ENCODE measurements at places on chromosomes 12 and 14.
A peak's percentile ranks its signal among the peaks of the same experiment; 100 is the strongest.

DNA sequence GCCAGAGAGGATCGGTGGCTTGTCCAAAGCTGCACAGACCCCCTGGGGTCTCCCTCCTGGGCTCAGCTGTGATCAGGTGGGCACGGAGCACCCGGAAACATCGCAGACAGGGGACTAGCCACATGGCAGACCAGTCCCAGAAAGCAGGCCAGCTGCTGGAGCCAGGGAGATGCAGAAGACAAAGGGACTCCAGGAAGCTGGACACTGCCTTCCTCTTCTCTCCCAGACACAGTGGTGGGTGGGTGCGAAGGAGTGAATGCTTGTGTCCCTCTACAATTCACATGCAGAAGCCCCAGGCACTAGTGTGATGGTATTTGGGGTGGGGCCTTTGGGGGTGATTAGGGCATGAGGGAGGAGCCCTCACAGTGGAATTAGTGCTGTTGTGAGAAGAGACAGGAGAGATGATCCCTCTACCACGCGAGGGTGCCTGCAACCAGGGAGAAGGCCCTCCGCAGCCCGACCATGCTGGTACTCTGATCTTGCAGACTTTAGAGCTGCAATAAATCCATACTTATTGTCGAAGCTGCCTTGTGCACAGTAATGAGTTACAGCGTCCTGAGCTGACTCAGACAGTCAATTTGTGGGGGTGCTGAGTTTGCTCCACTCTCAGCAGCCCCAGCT is 95.2 kb downstream of the CALM1 start:
- DNase-seq: no peak

DNA sequence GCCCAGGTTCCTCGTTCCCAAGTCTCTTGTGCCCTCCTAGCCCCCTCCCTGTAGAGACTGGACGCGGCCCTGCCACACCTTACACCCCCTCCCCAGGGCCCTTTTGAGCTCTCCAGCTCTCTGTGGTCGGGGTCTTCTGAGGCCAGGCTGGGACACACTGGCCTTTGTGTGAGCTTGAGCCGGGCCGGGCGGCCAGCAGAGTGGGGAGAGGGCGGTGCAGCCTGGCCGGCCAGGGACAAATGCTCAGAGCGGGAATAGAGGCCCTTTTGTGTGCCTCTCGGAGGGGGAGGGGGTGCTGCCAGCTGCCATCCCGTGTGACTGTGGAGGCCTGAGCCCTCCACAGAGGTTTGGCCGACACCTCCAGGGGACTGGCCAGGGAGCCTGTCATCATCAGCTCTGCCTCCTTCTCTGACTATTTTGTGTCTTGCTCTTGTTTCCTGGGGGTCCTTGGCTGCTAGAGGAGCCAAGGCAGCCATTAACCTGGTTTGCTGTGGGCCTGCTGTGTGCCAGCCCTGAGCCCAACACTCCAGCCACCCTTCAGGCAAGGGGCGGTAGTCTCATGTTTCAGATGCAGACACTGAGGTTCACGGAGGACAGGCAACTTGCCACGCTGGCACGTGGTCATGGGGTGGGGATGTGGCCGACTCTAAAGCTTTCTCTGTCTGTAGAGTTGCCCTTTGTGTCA is 13.6 kb downstream of the FAM222A start:
- no peak for DNase-seq

- no peak for DNase-seq
Observed at GRCh38 chr14:23349156-23349845, 3.4 kb downstream of the SLC22A17 start.

GRCh38 chr14:105473677-105474482 is 741 bp upstream of the CRIP2 start:
- peak; percentile 61 for DNase-seq

- DNase-seq: no peak
Observed at GRCh38 chr12:12249216-12250050, 17.4 kb downstream of the LRP6 start.

DNA sequence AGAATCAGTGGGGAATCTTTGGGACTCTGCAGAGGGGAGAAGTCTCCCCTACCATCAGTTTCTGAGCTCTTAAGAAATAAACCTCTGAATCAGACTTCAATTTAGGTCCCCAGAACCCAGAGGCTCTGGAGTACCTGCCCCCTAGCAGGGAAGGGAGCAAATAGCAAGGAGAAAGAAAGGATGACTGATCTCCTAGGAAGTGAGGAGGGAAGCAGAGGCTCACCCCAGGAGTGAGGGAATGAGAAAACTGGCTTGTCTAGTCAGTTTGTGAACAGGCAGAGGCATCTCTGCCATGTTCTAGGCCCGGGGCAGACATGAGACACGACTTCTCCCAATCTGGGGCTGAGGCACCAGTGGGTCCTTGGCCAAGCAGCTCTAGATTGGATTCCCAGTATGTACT is 24.3 kb upstream of the SMUG1 start:
- DNase-seq: no peak

GRCh38 chr14:90505531-90505930 is 108.7 kb downstream of the CALM1 start:
- no peak for DNase-seq

- DNase-seq: no peak
Observed at GRCh38 chr12:59149995-59150642, 229.8 kb upstream of the LRIG3 start.

- no peak for DNase-seq
Observed at GRCh38 chr12:132399092-132400010, 70.0 kb upstream of the GALNT9 start.

- no peak for DNase-seq
Observed at GRCh38 chr14:79598339-79598738, 613.0 kb downstream of the DIO2 start.

DNA sequence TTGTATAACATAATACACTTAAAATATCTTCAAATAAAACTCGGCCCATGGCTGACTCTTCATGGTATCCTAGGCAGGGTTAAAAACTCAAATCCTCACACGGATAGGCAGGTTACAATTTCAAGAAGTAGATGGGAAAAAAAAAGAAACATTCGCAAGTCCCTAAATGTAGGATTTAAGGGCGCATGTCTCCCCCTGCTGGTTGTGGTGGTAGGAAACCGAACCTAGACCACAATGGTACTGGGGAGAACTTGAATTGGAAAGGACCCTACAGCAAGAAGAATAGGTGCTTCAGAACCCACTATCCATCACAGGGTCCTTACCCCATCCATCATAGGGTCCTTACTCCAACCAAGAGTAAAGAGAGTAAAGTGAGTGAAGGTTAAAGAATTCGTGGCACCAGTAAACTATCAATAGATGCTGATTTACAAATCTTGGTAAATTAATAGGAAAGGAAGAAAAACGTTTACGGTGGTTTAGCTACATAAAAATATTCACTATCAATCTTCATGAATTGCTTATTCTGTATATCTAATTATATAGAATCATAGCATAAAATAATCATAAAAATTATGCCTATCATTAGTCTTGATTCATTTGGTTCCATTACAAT is 3.3 kb upstream of the CIPC start:
- peak; percentile 75 for DNase-seq

GRCh38 chr12:22014783-22015144 is 31.3 kb upstream of the CMAS start:
- DNase-seq: no peak

GRCh38 chr12:57066245-57066644 is 12.3 kb downstream of the NEMP1 start:
- no peak for DNase-seq

All from stimulated activated CD4-positive, alpha-beta T cell treated with anti-CD3 and anti-CD28 coated beads, Interleukin-2, amount 100 ng/mL, for 48 hours (primary cell).